Mesothelial cell of epicardium (in vitro differentiated cells): ENCODE measurements at places on chromosomes 5 and 9.

GRCh38 chr5:14760548-14761002 lies 96.1 kb downstream of the OTULIN start:
- DNase-seq: no peak

- DNase-seq: no peak
Measured at GRCh38 chr9:75117564-75117963, 29.2 kb downstream of the OSTF1 start.

GRCh38 chr5:684751-685216 lies 8.4 kb downstream of the TPPP start:
- no peak for DNase-seq

DNA sequence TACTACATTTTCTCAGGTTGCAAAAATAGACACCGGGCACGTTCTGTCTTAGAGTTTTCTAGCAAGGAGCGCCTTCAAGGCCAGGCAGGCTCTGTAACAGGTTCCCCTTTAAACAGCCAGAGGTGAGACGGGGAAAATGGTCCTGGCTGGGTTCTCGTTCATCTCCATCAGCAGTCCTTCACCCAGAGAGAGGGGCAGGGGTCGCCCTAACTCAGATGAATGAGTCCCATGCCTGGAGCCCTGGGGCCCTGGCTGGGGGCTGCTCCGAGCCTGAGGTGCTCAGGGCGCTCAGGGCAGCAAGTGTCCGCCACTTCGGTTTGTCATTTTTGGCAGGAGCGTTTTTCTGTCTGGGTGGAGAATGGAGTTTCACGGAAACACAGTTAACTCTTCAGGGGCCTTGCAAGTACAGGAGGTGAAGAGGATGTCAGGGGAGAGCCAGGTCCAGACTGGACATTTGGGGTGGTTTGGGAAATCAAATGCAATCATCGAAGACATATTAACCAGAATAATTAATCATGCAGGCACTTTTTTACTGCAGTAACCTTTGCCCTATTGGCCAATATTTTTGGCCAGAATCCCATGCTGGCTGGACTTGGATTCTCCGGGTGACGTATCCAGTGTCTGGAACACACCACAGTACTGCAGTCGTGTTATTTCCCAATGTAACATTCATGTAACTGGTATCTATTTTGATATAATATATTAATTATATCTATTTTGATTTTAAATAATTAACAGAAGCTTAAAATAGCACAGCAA lies 2.9 kb downstream of the NTNG2 start:
- DNase-seq: no peak
